Astrocyte of the spinal cord (primary cell): ENCODE measurements at places on chromosomes 16 and 17.
A peak's percentile ranks its signal among the peaks of the same experiment; 100 is the strongest.

DNA sequence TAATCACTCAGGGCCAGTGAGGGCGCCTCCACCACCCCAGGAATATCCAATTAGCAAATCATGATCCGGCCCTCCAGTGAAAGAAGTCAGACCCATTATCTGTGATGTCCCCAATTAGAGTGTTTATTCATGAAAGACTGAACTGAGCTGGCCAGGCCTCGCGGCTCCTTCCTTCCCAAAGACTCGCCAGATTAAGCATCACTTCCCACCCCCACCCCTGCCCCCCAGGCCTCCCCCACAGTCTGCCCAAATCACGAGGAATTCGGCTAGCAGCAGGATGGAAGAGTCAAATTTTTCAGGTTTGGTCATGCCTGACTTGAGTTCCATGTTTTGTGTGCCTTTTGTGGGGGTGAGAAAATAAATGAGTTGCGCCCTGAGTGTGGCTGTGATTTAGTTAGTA, 298.4 kb upstream of the SALL1 start:
- no peak for DNase-seq

DNA sequence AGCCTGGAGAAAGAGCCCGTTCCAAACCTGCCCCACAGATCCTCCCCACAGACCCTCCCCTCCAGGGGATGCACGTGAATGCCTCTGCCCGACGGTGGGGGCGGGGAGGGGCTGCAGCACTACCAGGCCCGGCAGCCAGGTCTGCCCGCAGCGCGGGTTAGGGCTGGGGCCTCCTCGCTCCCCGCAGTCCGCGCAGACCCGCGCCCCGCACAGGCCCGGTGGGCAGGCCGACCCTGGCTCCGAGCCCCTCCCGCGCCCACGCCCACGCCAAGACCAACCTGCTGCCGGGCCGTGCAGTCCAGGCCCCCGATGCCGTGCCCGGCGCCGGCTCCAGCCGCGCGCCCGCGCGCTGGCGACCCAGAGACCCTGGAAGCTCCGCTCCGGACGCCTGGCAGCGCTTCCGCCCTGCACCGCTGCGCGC, at the start of gene RPUSD1:
TSS of gene RPUSD1 (minus strand) at position 404 of the 421 bp plus-strand sequence. CDS start 644 bp downstream, outside the sequence.
- no peak for DNase-seq

DNA sequence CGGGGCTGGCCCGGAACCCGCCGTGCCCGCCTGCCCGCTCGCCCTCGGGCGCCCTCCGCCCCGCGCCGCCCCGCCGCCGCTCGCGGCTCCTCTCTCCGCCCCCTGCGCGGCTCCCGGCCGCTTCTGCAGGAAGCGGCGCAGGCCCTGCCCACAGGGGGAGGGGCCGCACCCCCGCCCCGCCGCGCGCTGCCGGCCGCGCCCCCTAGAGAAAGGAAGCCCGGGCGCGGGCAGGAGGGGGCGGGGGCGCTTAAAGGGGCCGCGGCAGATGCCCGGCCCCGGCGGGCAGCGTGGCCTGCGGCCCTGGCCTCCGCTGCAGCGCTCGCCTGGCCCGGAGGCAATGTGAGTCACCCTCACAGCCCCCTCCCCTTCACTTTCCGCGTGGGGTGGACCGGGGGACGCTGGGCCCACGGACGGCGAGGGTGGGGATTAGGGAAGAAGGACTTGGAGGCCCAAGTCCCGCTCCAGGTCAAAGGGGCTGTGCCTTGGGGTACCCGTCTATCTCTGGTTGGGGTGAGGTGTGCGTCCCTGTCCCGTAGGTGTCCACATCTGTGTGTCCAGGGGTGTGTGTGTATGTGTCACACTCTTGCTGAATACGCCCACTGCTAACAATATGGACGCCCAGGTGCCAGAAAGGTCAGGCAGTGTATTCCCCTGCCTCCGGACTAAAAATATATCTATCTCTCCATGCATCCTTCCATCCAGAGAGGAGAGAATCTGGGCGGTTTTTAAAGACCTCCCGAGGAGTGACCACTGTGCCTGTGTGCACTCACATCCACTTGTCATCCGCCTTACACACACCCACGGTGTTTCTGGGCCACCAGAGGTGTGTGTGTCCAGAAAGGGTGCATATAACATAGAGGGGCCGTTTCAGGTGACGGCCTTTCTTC, at the start of gene GIT1:
TSS of gene GIT1 (minus strand) at position 125 of the 887 bp plus-strand sequence. CDS start 270 bp downstream, outside the sequence.
- peak; percentile 82 for DNase-seq

DNA sequence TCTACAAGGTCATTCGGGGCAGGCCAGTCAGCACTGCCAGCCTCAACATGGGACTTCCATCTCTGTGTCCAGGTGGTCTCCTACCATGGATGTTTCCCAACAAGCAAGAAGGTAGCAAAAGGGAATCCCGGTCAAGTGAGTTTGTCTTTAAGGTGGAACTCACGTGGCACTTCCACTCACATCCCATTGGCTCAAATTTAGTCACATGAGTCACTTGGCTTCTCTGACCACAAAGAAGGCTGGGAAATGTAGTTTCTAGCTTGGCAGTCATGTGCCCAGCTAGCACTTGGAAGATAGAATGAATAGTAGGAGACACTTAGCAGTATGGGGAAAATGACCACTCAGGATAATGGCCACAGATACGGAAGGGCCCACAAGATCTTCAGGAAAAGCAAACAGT, 106.6 kb downstream of the AIPL1 start:
- DNase-seq: no peak

- DNase-seq: peak; percentile 49
Observed at GRCh38 chr16:87895641-87896141, 26.4 kb upstream of the SLC7A5 start.

DNA sequence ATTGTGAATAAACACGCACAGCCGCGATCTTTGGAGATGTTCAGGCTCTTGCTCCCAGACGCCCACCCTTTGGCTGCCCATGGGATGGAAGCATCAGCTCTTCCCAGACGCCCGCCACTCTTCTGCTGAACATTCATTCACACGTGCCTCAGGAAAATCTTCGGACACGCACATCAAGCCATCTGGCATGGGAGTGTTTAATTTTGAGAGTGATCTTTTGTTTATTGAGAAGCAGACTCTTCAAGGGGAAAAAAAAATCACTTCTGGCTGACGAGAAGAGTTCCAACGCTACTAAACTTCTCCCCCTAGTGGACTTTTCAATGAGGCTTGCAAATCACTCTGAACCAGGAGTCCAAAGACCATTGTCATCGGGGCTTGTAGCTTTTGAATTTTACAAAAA, 62.0 kb upstream of the NUDT7 start:
- peak; percentile 60 for DNase-seq

DNA sequence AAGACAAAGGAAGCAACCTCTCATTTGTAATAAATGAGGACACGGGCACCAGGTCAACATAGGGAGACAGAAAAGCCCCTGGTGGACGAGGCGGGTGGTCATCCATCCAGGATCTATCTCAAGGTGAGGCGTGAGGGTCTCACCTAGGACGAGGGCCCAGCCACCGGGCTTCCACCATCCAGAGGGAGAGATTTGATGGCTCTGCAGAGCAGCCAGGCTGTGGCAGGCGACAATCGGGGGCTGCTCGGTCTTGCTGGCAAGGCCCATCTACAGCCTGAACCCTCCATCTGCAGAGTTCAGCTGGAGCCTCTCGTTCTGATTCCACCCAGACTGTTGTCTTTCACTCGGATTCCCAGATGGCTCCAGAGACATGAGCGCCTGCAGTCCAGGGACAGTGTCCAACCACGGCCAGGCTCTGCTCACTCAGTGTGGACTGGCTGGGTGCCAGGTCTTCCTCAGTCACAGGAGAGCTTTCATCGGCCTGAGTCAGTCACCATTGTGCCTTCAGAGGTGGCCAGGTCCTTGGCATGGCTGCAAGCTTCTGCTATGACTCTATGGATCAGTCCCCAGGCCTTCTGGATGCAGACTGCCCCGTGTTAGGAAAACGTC, 5.9 kb downstream of the LITAFD start:
- DNase-seq: peak; percentile 42

GRCh38 chr16:67965668-67966548, 2.5 kb downstream of the SLC12A4 start:
- no peak for DNase-seq

DNA sequence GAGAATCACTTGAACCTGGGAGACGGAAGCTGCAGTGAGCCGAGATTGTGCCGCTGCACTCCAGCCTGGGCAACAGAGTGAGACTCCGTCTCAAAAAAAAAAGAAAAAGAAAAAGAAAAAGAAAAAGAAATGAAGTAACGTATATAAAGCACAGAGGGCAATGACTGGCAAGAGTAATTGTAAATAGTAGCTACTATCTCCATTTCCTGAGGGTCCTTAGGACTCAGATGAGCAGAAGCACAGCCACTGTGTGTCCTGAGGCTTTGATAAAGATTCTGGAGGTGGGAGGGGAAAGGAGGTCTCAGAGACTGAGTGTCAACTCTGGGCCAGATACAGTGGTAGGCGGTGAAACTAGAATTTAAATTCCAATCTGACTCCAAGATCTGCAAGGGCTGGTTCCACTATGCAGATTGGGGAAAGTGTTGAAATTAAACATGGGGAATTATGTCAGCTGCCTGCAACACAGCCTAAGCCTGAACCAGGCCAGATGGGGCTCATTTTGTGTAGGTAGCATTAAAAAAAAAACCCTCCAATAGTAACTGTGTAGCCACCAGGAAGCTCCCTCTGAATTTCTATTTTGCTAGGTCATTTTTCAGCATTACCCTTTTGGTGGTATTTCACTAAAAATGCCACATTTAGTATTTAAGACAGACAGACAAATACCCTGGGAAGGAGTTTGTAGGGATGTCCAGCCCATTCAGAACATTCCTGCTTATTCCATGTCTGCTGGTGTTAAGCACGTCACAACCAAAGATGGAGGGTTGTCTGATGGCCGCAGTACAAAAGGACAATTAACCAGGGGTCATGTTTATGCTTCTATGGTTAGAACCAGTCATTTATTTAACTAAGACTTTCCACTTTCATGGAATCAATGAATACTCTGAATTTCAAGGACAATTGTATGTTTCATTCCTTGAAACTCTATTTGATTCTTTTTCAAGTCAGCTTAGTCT, 46.1 kb downstream of the TBX4 start:
- no peak for DNase-seq

DNA sequence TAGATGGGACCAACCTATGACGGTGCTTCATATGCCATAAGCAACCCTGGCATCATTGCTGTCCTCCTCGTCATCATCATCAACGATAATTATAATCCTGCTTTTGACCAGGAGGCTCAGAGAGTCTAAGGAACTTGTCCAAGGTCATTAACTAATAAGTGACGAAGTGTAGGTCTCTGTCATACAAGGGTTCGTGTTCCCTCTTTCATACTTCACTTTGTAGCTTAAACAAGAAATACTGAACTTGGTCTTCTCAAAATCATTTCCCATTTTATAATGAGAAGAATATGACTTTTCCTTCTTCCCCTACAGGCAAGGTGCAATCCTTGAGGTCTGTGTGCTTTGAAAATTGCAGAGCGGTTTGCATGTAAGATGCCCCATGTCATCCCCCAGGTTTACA, 31.2 kb upstream of the PIK3R6 start:
- no peak for DNase-seq

GRCh38 chr17:78716292-78716691, 65.8 kb downstream of the CYTH1 start:
- no peak for DNase-seq

DNA sequence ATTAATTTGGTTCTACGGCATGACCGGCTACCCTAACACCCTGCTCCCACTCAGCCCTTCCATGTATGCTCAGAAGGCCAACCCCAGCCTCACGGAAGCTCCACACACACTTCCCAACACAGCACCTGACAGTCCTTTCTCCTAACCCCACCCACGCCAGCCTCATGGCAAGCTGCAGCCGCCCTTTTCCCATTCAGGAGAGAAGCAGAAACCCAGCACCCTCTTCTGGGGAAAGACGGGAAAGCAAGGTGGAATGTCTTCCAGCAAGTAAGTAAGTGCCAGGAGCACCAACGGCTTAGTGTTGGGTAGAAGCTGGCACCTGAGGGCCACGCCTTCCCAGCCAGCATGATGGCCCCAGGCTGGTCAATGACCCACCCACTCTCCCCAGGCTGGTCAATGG, 32.1 kb downstream of the ABR start:
- DNase-seq: peak; percentile 67

- peak; percentile 35 for DNase-seq
Observed at GRCh38 chr17:27430882-27431491, 25.3 kb upstream of the KSR1 start.

DNA sequence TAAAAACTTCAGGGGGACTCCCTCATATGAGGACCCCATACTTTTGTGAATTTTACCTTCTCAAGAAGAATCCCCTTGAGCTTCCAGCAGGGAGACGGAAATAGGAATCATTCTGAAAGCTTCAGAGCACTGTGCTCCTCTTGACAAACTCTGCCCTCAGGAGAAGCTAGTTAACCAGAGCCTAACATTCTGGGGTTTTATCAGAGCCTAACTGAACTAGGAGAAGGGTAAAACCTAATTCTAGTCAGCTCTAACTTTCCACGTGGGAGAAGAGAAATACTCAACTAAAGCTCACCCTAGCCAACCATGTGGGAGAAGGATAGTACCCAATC, 13.3 kb upstream of the SLC5A10 start:
- no peak for DNase-seq

DNA sequence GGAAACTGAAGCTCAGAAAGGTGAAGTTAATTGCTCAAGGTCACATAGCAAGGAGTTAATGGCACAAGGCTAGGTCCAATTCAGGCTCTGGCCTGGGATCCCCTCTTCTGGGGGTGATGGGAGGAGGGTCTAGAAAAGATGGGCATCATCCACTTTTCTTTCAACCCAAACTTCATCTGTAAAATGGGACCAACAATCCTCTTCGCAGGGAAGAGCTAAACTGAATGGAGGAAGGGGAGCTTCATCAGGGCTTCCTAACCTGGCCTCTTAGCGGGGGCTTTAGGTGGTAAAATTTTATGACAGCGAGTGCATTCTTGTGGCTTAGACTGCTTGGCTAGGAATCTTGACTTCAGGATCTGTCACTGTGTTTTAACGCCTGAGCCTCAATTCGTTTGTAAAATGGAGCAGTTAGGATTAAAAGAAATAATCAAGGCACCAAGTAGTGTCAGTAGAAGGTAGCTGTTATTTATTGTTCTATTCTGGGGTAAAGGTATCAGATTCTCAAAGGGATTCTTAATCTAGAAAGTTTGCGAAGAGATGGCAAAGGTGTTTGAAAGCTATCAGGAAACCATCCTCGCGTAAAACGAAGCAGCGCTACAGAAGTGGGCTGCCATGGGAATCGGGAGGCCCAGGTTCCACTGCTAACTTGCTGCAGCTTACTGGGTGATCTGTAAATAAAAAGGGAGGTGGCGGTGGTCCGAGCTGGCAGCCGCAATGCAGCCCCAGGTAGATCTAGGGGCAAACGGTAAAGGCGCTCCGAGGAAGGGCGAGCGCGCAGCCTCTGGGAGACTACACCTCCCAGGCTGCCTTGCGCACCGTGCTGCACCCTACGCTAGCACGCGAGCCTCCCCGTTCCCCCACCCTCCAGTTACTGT, 1.5 kb upstream of the SRCAP start:
- no peak for DNase-seq

GRCh38 chr16:71440669-71441347, 1.0 kb downstream of the TLE7 start:
- no peak for DNase-seq

DNA sequence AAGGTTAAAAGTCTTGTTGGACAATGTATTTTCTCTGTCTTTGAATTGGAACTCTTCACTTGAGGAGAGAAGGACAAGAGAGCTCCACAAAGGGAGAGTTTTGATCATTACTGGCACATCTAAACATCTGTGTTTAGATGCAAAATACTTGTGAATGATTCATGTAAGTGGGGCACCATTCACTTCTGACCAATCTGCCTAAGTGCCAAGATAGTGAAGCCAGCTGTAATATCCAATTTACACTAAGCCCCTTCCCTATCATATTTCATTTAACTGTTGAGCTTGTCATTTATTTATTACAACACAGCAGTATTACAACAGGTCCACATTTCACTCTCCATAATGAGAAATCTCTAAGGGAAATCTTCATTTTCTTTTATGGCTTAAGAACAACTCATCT, 832.3 kb upstream of the GOT2 start:
- DNase-seq: no peak

GRCh38 chr16:28572696-28573510, 19.2 kb downstream of the SGF29 start:
- DNase-seq: no peak
